ENCODE measurements at places on chromosomes 2 and 18.

GRCh38 chr2:10427618-10427949 lies 20.5 kb downstream of the ODC1 start:
- no peak for DNase-seq

GRCh38 chr2:37816036-37816435 lies 109.1 kb upstream of the RMDN2 start:
- DNase-seq: no peak

GRCh38 chr2:86223927-86224560 lies 24.8 kb downstream of the MRPL35 start:
- DNase-seq: no peak

GRCh38 chr18:25815659-25816058 lies 274.8 kb downstream of the SS18 start:
- no peak for DNase-seq

GRCh38 chr2:39140322-39140847 lies 19.5 kb upstream of the SOS1 start:
- no peak for DNase-seq

DNA sequence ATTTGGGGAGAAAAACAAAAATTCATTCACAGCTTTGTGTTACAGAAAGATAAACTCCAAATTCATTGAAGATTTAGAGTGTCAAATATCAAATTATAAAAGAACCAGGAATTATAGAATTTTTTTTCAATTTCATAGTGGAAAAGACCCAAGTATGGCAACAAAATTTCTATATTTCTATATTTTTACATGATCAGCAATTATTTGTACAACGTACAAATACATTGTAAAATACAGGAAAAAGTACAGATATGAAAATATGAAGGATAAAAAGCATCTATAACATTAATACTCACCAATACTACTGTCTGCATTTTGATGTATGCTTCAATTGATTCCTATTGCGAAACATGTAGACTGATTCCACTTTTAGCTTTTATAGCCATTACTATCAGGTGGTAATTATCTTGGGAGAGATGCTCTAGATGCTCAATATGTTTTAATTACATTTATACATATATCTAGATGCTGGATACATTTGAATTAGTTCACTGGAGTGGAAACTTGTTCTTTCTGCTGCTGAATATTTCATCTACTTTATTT lies 4.0 kb downstream of the SH3YL1 start:
- no peak for DNase-seq

Measured in effector memory CD8-positive, alpha-beta T cell (primary cell).